ENCODE measurements at places on chromosomes 12 and 14. TPM values are rescaled to one million over a fixed set of nuclear protein-coding genes. Genes with fewer than 3 reads are reported as not detected.
A peak's percentile ranks its signal among the peaks of the same experiment; 100 is the strongest.

GRCh38 chr12:131950182-131950913, 606 bp downstream of the EP400 start:
- no peaks in the 10 kb centered on the region for H3K36me3 ChIP-seq
- H3K27me3 ChIP-seq = no peaks in the 10 kb centered on the region
- peak overlapping the region; percentile 81 for H3K4me3 ChIP-seq
- DNase-seq = no peak
- peak overlapping the region; percentile 82 for H3K27ac ChIP-seq

DNA sequence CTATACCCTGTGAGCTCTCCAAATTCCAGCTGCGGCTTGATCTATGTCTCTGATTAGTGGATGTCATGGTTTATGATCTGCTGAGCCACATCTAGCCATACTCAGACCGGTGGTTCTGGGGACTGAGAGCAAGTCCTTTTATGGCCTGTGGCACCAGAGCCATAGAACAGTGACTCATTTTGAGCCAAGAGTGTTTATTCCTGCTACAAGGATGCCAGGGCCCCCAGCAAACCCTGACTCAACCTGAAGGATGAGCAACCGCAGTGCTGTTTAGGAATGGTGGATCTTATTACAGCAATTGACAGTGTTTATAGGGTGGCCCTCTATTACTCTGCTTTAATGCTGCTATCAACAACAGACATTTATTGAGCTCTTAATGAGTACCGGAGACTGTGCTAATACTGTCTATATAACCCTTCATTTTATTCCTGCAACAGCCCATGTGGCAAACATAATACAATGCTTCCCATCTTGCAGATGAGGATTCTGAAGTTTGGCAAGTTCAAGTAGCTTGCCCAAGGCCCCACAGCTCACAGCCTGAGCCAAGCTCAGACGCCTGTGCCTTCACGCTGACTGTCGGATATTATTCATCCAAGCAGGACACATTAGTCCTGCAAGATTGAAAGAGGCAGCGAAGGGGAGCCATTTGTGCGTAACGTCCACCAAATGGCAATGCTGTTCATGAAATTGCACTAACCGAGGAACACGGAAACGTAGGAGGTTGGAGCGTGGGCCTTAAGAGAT, 273.6 kb upstream of the PWP1 start:
- no peak for DNase-seq
- H3K36me3 ChIP-seq = no peaks in the 10 kb centered on the region
- H3K27me3 ChIP-seq = no peaks in the 10 kb centered on the region
- H3K4me3 ChIP-seq = no peak overlapping the region

DNA sequence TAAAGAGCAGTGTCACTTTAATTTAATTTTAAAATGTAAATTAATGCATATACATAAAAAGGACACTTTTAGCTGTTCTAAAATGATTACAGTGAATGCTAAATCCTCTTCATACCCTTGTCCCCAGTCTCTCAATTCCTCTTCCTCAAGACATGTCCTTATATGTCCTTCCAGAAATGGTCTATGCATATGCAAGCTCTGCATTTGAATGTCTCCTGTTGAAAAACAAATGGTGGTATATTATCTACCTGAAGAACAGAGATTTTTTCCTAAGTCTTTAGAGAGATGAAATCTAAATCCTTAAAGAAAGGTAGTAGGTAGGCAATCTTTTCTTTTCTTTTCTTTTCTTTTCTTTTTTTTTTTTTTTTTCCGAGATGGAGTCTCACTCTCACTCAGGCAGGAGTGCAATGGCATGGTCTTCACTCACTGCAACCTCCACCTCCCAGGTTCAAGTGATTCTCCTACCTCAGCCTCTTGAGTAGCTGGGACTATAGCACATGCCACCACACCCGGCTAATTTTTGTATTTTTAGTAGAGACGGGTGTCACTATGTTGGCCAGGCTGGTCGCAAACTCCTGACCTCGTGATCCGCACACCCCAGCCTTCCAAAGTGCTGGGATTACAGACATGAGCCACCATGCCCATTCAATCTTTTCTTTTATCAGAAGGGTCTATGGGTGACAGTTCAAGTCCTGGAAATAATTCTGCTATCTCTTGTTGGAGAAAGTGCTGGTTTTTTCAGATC, 180.5 kb downstream of the PRKCH start:
- H3K36me3 ChIP-seq = no peaks in the 10 kb centered on the region
- H3K4me1 ChIP-seq = no peaks in the 10 kb centered on the region
- H3K4me3 ChIP-seq = no peak overlapping the region
- no peak overlapping the region for H3K27ac ChIP-seq

DNA sequence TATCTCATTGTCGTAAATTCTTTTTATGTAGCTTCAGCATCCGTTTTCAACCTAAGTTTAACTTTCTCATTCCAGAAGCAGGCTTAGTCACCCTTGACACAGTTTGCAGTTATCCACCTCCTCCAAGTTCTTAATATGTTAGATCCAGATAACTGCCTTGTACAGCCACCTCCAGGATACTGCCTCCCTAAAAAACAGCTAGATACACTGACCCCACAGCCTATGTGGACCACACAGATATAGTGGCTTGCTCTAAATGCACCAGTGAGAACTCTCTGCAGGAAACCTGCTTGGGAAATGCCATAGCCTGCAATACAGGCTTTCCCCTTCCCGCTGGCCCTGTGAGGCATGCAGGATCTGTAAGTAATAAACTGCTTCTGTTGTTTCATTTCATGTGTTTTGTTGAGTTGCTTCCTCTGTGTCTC, 11.1 kb upstream of the RTL1 start:
- DNase-seq = no peak
- H3K27ac ChIP-seq = no peak overlapping the region
- no peak overlapping the region for H3K4me3 ChIP-seq
- H3K27me3 ChIP-seq = no peaks in the 10 kb centered on the region

DNA sequence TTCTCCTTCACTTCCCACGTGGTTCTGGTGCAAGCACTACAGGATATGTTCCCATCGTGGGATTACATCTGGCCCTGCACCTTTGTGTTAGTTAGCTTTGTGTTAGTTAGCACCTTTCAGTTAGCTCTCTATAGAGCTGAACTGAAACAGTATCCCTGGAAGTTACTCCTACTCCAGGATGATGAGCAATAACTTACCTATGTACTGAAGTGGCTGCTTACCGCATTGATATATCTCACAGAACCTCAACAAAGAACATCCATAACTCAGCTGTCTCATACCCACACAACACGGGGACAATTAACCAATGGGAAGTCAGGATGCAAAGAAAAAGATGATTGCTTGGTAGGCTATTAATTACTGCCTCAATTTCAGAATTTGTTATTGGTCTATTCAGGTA, 146.6 kb downstream of the ASCL4 start:
- DNase-seq = no peak
- no peaks in the 10 kb centered on the region for H3K4me1 ChIP-seq
- no peaks in the 10 kb centered on the region for H3K36me3 ChIP-seq
- H3K4me3 ChIP-seq = no peak overlapping the region

GRCh38 chr12:112146123-112146522, 20.8 kb downstream of the TRAFD1 start:
- no peak for DNase-seq
- H3K4me3 ChIP-seq = no peak overlapping the region
- no peaks in the 10 kb centered on the region for H3K27me3 ChIP-seq
- H3K36me3 ChIP-seq = peaks cover 6% of the 10 kb centered on the region
- no peaks in the 10 kb centered on the region for H3K4me1 ChIP-seq
- H3K27ac ChIP-seq = no peak overlapping the region

DNA sequence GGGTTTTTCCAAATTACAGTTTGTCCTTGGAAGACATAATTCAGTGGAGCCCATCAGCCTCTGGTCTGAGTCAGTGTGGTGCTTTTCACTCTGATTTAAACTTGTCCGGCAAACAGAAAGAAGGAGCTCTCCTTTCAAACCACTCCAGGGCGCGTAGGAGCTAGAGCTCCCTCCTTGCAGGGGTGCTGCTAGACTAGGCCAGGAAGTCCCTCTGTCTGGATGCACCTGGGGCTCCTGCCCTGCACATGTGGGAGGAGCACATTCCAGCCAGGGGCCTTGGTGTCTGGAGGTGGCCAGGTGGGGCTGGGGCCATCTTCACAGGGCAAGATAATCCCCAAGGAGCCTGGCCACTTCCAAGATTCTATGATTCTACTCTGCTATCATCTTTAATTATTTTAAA, 3.1 kb downstream of the SERPINA3 start:
- no peak for DNase-seq
- peak overlapping the region; percentile 49 for H3K4me3 ChIP-seq
- no peaks in the 10 kb centered on the region for H3K36me3 ChIP-seq
- no peaks in the 10 kb centered on the region for H3K27me3 ChIP-seq
- no peaks in the 10 kb centered on the region for H3K4me1 ChIP-seq
- H3K27ac ChIP-seq = no peak overlapping the region

DNA sequence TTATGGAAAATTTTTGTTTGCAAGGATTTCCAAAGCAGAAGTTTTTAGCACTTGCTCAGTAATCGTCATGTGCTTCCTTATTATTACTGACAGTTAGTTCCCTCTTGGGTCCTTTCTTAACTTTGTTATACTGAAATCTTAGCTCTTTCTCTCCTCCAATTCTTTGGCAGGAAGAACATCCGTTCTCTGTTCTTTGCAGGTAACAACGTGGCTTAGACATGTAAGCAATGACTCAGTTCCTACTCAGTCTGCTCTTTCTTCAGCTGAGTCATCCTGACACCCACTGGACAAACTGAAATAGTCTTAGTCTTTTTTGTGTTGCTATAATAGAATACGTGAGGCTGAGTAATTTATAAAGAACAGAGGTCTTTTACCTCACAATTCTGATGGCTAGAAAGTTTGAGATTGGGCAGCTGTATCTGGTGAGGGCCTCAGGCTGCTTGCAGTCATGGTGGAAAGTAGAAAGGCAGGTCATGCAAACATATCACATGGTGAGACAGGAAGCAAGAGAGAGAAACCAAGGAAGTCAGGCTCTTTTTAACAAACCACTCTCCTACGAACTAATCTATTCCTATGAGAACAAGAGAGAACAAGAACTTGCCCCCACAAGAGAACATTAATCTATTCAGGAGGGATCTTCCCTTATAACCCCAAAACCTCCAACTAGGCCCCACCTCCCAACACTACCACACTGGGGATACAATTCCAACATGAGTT, 49.2 kb downstream of the TESPA1 start:
- no peak overlapping the region for H3K4me3 ChIP-seq
- peak overlapping the region; percentile 7 for H3K27ac ChIP-seq
- H3K27me3 ChIP-seq = no peaks in the 10 kb centered on the region
- H3K36me3 ChIP-seq = no peaks in the 10 kb centered on the region
- DNase-seq = no peak
- H3K4me1 ChIP-seq = no peaks in the 10 kb centered on the region

GRCh38 chr14:73753124-73753886, 39.1 kb upstream of the PNMA1 start:
- H3K36me3 ChIP-seq = no peaks in the 10 kb centered on the region
- peaks cover 81% of the 10 kb centered on the region for H3K4me1 ChIP-seq
- peak overlapping the region; percentile 33 for H3K4me3 ChIP-seq

DNA sequence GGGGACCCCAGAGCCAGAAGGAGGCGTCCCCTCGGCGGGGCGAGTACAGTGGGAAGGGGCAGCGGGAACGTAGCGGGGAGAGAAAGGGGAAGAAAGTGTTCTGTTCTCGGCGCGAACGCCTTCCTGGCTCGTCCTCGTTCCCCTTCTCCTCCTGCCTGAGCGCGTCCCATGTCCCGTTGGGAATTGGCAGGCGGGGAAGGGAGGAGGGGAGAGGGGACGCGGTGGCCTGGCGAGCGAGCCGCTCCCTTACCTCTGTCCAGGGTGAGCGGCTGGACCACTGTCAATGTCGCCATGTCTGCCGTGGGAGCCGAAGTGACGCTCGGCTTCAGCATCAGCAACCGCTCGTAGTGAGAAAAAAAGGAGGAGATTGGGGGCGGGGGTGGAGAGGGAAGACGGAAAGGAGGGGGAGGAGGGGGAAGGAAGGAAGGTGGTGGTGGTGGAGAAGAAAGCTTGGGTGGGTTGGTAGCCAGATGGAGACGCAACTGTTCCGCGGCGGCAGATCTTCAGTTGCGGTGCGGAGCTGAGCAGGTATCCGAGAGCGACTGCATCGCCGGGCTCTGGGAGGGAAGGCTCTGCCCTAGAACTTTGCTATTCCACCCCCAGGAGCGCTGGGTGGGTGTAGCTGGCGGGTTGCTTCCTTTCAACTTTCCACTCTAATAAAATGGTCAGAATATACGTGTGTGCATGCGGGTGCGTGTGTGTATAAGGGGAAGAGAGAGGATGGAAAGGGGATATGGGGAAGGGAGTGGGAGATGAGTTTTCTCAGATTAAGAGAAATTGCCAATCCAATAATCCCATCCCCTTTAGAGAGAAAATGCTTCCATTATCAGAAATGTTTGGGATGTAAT, at the start of gene LIN7A:
Gene LIN7A, minus strand, starts transcription at position 544 of the 848 bp plus-strand sequence. Its CDS starts 212 bp downstream, at position 332.
- no peaks in the 10 kb centered on the region for H3K27me3 ChIP-seq
- no peak for DNase-seq
- H3K4me1 ChIP-seq = no peaks in the 10 kb centered on the region

DNA sequence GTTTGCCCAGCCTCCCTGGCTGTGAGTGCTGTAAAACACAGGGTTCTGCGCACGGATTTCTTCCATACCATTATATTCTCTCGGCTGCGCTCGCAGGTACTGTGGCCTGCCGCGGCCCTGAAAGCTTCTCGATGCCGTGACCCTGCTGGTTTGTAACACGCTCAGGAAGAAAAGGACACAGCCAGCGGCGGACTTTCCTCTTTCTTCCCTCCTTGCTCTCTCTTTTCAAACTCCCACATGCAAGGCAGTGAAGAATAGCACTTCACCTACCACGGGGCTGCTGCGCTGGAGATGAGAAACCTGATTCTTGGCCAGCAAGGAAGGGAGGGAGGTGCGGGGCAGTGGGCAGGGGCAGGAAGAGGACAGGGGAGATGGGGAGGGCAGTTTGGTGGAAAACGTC, 130.2 kb downstream of the RBM19 start:
- no peak for DNase-seq
- H3K27ac ChIP-seq = no peak overlapping the region
- H3K4me1 ChIP-seq = no peaks in the 10 kb centered on the region
- H3K36me3 ChIP-seq = no peaks in the 10 kb centered on the region
- no peaks in the 10 kb centered on the region for H3K27me3 ChIP-seq

GRCh38 chr14:38186216-38186615, 21.5 kb upstream of the SSTR1 start:
- H3K27me3 ChIP-seq = no peaks in the 10 kb centered on the region
- H3K27ac ChIP-seq = no peak overlapping the region
- no peaks in the 10 kb centered on the region for H3K36me3 ChIP-seq
- H3K4me3 ChIP-seq = no peak overlapping the region

GRCh38 chr14:103581206-103581605, 18.4 kb downstream of the COA8 start:
- no peak for DNase-seq
- no peaks in the 10 kb centered on the region for H3K27me3 ChIP-seq
- no peaks in the 10 kb centered on the region for H3K4me1 ChIP-seq
- no peaks in the 10 kb centered on the region for H3K36me3 ChIP-seq
- peak overlapping the region; percentile 88 for H3K27ac ChIP-seq
- no peak overlapping the region for H3K4me3 ChIP-seq

The SPIC gene
- total RNA-seq = not detected

The EAPP gene
- total RNA-seq = 43.8 TPM

The CDKN3 gene
- 4.3 TPM for total RNA-seq

The CFL2 gene
- 75.2 TPM for total RNA-seq

The KRT71 gene
- not detected for total RNA-seq

The NEUROD4 gene
- total RNA-seq = not detected

The GON7 gene
- total RNA-seq = 8.5 TPM

Measured in breast epithelium (tissue), 4 donors.